ENCODE measurements at places on chromosomes 1 and 21. TPM values are rescaled to one million over a fixed set of nuclear protein-coding genes. Genes with fewer than 3 reads are reported as not detected.

- no peak for ATAC-seq
These were observed 18.1 kb upstream of the ECE1 start for GRCh38 chr1:21308330-21308729.

GRCh38 chr1:221915764-221916163 lies 173.9 kb upstream of the DUSP10 start:
- ATAC-seq, result no peak

DNA sequence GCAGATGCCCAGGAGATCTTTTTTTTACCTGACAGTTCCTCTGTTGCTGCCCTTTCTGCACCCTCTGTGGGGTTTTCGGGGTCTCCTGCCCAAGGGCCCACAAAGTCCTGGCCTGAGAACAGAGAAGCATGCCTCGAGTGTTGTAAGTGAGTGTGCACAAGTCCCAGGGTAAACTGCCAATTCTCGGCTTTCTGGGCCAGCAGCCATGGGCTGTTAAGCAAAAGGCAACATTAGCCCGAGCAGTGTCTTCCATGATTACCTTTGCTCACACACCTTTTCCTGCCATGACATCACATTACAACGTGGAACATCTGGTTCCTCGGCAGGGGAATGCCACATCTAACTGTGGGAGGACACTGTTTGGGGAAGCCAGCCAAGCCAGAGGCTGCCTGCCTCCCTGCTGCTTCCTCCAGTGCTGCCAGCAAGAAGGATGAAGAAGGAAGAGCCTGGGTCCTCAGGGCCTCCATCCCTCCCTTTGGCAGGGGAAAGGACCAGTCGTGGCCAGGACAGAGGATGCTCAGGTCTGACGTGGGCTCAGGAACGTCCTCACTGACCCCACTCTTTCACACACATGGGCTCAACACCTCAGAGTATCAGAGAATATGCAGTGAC lies 485.9 kb downstream of the OMA1 start:
- no peak for ATAC-seq

DNA sequence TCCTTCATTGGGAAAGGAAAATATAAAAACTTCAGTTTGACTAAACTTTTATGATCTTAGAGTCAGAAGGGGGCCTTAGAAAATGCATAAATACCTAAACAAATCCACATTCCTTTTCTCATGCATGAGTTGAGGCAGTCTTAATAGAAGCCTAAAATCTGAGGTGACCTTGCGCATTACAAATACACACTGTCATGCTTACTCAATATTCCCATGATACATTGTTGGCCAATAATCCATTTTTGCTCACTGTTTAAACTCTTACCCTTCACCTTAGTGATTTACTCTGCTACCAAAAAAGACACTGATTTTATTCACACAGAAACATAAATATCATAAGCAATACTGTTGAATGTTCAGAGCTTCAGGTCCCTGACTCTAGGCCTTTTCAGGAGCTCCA lies 19.1 kb upstream of the TMCO1 start:
- no peak for ATAC-seq

DNA sequence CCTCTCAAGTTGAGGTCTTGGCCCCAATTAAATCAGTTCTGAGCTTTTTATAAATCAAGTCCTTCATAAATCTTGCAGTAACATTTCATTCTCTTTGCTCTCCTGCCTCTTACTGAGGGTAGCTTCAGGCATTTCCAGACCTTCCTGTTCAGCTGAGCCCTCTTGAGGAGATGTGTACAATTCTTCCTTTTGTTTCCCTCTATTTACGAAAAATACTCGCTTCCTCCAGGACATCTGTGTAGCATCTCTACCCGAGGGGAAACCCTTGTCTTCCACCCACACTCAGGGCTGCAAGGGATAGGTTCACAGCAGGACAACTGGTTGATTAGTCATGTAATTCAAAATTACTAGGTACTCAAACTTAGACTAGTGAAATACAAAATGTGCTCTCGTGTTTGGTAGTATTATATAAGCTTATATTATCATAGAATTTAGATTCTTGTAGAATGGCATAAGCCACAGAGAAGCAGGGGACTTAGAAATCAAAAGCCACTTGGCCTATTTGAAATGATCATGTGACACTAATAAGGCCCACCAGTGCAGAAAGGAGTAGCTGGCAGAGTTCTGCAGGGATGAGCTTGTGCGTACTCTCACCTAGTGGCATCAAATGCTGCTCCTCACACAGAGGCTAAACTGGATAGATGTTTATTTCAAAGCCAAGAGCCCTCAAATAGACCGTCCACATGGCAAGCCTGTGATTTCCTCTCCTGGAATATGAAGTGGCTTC lies 126.7 kb downstream of the GDAP2 start:
- no peak for ATAC-seq

The PGLYRP3 gene
- 31.3 TPM for total RNA-seq

The RIMS3 gene
- 2.2 TPM for total RNA-seq

The PRELP gene
- 1.5 TPM for total RNA-seq

The MX1 gene
- 36.9 TPM for total RNA-seq

The CHODL gene
- total RNA-seq, result 0.72 TPM

The BRDT gene
- total RNA-seq, result not detected

The TNNI3K gene
- total RNA-seq, result not detected
